ENCODE measurements at places on chromosomes 12 and 14.
A peak's percentile ranks its signal among the peaks of the same experiment; 100 is the strongest.

DNA sequence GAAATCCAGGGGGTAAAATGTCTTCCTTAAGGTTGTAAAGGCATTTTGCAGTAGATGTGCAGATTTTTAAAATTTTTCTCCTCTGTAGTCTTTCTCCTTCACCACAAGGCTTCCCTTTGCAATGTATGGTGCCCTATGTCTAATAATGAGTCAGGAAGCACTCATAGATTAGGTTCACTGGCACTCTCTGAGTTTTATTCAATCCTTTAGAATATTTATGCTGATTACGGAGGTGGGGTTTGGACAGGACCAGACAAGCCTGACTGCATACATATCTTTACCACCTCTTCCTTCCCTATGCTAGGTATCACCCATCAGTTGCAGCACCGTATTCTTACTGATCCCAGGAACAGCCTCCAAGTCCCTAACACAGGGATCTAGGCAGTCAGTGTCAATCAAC is 99.5 kb downstream of the NEDD1 start:
- H3K4me3 ChIP-seq, result no peak overlapping the region
- no peak for DNase-seq

DNA sequence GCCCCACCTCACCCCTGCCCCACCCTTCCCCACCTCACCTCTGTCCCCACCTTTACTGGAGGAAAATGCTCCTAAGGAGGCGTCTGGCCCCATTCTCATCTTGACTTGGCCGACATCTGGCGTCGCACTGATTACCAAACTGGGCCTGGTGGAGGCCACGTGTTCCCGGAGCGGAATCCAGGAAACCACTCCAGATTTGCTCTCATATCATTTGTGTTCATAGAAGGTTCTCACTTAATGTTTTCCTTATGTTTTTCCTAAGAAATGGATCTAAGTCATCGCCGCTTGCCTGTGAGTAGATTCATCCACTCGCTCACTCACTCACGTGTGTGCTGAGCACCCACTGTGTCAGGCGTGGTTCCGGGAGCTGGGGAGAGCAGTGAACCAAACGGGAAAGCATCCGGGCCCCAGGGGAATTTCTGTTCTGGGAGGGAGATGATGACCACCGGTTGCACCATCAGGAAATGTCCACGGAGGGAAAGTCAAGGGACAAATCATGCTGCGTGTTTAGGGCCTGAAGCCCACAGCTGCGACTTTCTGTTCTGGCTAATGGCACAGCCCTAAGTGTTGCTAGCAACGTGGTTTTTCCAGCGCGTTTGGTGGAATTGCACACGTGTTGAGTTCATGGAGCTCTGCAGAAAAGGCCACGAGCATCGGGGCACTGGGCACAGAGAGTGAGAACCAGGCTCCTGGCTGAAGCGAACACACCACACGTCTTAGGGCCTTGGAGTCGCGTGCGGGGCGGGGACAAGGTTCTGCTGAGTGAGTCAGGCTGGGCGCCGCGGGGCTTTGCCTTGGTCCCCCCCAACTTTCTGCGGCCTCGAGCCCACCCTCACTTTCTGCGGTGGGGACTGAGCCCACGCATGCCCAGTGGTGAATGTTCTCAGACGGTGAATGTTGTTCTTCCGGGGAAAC is 57.7 kb downstream of the ADGRD1 start:
- H3K27me3 ChIP-seq, result no peaks in the 10 kb centered on the region
- DNase-seq, result no peak
- no peaks in the 10 kb centered on the region for H3K4me1 ChIP-seq
- H3K4me3 ChIP-seq, result no peak overlapping the region
- H3K27ac ChIP-seq, result no peak overlapping the region
- no peaks in the 10 kb centered on the region for H3K36me3 ChIP-seq

DNA sequence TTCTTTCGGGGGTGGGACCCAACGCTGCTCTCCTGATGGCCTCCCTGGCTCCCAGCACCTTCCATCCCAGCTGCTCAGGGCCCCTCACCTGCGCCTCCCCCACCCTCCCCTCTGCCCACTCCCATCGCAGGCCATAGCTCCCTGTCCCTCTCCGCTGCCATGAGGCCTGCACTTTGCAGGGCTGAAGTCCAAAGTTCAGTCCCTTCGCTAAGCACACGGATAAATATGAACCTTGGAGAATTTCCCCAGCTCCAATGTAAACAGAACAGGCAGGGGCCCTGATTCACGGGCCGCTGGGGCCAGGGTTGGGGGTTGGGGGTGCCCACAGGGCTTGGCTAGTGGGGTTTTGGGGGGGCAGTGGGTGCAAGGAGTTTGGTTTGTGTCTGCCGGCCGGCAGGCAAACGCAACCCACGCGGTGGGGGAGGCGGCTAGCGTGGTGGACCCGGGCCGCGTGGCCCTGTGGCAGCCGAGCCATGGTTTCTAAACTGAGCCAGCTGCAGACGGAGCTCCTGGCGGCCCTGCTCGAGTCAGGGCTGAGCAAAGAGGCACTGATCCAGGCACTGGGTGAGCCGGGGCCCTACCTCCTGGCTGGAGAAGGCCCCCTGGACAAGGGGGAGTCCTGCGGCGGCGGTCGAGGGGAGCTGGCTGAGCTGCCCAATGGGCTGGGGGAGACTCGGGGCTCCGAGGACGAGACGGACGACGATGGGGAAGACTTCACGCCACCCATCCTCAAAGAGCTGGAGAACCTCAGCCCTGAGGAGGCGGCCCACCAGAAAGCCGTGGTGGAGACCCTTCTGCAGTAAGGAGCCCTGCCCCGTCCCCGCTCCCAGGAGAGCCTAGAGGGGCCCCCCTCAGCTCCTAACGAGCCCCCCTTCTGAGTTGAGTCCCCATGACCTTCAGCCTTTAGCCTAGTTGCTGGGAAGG is at the start of gene HNF1A:
Gene HNF1A (plus strand): TSS at position 248 of the 924 bp plus-strand sequence. CDS start 226 bp downstream, at position 474.
- H3K27ac ChIP-seq, result peak within 1 kb of the TSS; percentile 30
- no peaks in the 10 kb centered on the region for H3K36me3 ChIP-seq
- peak within 1 kb of the TSS; percentile 24 for H3K4me3 ChIP-seq
- H3K27me3 ChIP-seq, result no peaks in the 10 kb centered on the region
- no peak for DNase-seq

GRCh38 chr14:89947344-89947743 is 7.2 kb downstream of the EFCAB11 start:
- H3K36me3 ChIP-seq, result no peaks in the 10 kb centered on the region
- H3K27me3 ChIP-seq, result no peaks in the 10 kb centered on the region
- no peak for DNase-seq
- H3K4me1 ChIP-seq, result no peaks in the 10 kb centered on the region
- H3K4me3 ChIP-seq, result no peak overlapping the region

GRCh38 chr12:81633127-81633526 is 126.0 kb downstream of the PPFIA2 start:
- H3K4me1 ChIP-seq, result no peaks in the 10 kb centered on the region
- no peak overlapping the region for H3K4me3 ChIP-seq
- no peaks in the 10 kb centered on the region for H3K27me3 ChIP-seq

GRCh38 chr14:60642270-60643140 is 6.8 kb downstream of the SIX1 start:
- no peak for DNase-seq
- no peak overlapping the region for H3K27ac ChIP-seq
- peaks cover 37% of the 10 kb centered on the region for H3K27me3 ChIP-seq
- H3K36me3 ChIP-seq, result no peaks in the 10 kb centered on the region
- H3K4me1 ChIP-seq, result peaks cover 8% of the 10 kb centered on the region

All from ascending aorta (tissue), 2 donors.